CD4-positive, CD25-positive, alpha-beta regulatory T cell (primary cell): ENCODE measurements at places on chromosomes 1 and 21. TPM values are rescaled to one million over a fixed set of nuclear protein-coding genes. Genes with fewer than 3 reads are reported as not detected.

DNA sequence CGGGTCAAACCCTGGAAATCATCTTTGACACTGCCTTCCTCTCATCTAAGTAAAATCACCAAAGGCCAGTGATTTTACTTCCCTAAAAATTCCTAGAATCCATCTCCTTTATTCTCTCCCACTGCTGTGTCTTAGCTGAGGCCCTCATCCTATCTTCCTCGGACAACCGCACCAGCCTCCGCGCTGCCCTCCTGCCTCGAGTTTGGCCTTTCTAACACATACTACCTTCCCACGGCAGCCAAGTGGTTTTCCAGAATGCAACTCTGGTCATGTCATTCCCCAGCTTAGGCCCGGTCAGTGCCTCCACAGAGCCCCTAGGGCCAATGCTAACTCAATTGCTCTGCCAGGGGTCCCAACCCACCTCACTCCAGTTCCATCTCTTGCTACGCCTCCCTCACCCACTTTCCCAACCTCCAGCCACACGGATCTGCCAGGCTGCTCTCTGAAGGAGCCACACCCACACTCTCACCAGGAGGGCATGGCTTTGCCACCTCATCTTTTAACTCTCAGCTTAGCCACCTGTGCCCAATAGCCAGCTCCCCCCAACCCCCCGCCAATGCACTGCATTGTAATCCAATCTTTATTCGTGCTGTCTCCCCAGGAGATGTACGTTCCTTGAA, 6.8 kb downstream of the TMEM9 start:
- no peak overlapping the region for H3K4me3 ChIP-seq
- H3K27ac ChIP-seq = no peak overlapping the region
- no peaks in the 10 kb centered on the region for H3K27me3 ChIP-seq
- H3K36me3 ChIP-seq = peaks cover 22% of the 10 kb centered on the region

GRCh38 chr1:43585557-43585956, 54.9 kb downstream of the PTPRF start:
- no peak for DNase-seq
- no peak overlapping the region for H3K27ac ChIP-seq
- no peaks in the 10 kb centered on the region for H3K36me3 ChIP-seq

GRCh38 chr21:15264084-15264665, 199.4 kb upstream of the NRIP1 start:
- H3K36me3 ChIP-seq = no peaks in the 10 kb centered on the region
- no peak overlapping the region for H3K27ac ChIP-seq
- H3K27me3 ChIP-seq = no peaks in the 10 kb centered on the region

The FCGR2B gene
- 1.2 TPM for total RNA-seq

- no peaks in the 10 kb centered on the region for H3K27me3 ChIP-seq
- no peak overlapping the region for H3K27ac ChIP-seq
- DNase-seq = no peak
- H3K4me1 ChIP-seq = no peaks in the 10 kb centered on the region
These were observed 63.4 kb downstream of the KCNAB2 start for GRCh38 chr1:6108937-6109614.

DNA sequence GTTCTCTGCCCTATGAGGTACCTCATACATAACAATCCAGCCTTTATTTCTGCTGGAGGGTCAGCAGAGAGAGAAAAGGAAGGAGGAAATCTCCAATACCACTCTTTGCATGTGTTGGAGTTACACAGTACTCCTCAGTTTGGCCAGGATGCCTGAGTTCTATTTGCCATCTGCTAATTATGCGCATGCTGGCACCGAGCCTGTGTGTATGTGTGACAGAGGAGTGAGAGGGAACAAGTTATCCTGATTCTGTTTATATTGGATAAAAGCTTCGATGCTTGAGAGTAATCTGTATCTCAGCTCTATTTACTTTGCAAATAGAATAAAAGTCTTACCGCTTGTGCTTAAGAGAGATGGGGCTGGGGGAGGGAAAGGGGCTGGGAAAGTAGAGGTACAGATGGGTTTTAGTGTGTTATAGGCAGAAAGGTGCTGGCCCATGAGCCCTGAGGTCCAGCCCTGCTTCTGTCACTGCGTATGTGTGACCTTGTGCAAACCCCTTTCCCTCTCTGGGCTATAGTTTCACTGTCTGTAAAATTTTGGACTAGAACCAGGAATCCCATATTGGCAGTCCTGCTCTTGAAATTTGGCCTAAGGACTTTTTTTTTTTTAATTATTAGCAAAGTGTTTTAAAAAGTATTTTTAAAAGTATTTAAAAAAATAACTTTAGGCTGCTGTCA, 54.5 kb upstream of the PLXNA2 start:
- no peak for DNase-seq
- H3K27ac ChIP-seq = no peak overlapping the region
- H3K36me3 ChIP-seq = no peaks in the 10 kb centered on the region
- no peaks in the 10 kb centered on the region for H3K4me1 ChIP-seq
- H3K27me3 ChIP-seq = peaks cover 5% of the 10 kb centered on the region

DNA sequence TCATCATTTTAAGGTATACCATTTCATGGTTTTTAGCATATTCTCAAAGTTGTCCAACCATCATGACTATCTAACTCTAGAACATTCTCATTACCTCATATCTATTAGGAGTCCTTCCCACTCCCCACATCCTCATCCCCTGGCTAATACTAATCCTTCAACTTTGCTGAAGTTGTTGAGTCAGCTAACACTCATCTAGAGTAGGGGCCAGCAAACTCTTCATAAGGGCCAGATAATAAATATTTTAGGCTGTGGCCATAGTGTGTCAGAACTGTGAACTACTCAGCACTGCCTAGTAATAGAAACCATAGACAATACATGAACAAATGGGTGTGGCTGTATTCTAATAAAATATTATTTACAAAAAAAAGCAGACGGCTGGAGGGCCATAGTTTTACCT, 43.0 kb downstream of the TOR3A start:
- H3K4me1 ChIP-seq = peaks cover 3% of the 10 kb centered on the region
- H3K36me3 ChIP-seq = peaks cover 4% of the 10 kb centered on the region
- no peak overlapping the region for H3K27ac ChIP-seq
- no peaks in the 10 kb centered on the region for H3K27me3 ChIP-seq
